ENCODE measurements at places on chromosomes 16 and 17.
A peak's percentile ranks its signal among the peaks of the same experiment; 100 is the strongest.

DNA sequence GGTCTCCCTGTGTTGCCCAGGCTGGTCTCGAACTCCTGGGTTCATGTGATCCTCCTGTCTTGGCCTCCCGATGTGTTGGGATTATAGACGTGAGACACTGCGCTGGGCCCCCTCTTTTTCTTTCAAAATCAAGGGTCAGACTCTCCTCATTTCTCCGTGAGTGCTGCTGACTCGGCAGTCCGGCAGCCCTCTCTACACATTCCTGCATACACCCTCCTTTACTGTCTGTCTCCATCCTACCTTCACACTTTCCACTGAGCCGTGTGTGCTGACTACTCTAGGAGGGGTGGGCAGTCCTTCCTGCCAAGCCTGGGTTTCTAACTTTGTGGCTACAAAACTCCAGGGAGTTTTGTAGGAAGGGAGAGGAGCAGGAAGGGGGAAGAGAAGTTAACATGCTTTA is 195.2 kb downstream of the PARN start:
- no peak for DNase-seq

GRCh38 chr16:9297437-9298113 is 206.1 kb downstream of the HAPSTR1 start:
- peak; percentile 10 for DNase-seq

GRCh38 chr17:7886227-7887037 is 2.2 kb upstream of the CHD3 start:
- DNase-seq = peak; percentile 49

DNA sequence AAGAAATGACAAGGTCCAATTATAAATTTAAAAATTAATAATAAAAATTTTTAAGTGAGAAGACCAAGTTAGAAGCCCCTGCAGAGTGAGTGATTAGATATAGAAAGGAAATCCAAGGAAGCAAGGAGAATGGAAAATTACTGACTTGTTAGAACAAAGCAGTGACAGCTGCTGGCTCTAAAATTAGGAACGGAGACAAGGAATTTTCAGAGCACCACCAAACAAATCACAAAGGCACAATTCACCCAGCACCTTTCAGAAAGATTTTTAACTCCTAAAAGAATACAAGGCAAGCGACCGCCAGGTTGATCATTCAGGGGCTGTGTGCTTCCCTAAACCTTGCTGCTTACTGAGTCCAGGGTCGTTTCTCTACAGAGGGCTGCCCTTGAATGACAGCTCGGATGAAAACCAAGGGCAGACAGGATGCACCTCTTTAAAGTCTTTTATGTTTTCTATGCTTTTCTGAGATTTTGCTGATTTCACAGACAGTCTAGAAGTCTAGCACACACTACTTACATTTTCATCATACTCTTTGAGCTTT is 45.4 kb upstream of the GINS3 start:
- DNase-seq = no peak

- DNase-seq = no peak
Measured at GRCh38 chr16:22184615-22184968, 21.5 kb upstream of the EEF2K start.

DNA sequence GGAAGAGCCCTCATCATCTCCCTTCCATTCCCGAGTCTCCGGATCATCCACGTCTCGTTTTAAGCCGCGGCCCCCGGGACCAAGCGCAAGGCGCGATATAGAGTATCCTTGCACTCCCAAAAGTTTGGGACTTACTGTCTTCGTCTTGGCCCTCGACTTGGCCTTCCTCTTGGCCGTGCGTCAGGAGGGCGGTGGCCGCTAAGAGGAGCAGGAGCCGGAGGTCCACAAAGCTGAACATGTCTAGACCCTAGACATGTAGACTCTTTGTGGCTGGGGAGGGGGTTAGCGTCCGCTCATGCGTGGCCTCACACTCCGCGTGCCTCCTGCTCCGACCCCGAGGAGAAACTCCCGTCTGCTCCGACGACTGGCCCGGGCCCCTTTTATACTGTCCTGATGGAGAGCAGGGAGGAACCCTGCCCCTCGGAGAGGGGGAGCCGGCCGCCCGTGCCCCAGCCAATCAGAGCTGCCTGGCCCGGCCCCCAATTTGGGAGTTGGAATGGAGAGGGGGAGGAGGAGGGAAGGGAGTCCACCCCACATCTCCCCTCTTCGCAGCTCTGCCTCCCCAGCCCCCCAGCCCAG is at the start of gene COL1A1:
COL1A1 (minus strand) TSS at position 356 of the 579 bp plus-strand sequence; CDS start at position 238, 118 bp downstream.
- no peak for DNase-seq

DNA sequence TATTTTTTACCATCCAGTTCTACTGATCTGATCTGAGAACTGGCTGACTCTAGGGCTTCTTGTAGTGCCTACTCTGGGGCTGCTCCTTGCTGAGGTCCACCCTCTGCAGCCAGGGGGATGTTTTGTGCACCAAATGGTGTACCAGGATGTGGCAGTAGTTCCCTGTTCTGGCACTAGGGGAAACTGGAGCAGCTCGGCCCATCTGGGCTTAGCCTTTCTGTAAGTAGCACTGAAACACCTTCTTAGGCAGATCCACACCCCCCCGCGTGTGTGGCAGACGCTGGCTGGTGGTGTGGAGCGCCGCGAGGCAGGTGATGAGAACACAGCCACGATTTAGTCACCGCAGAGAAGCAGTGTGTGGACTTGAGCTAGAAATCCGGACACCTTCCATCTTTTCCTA is 17.0 kb downstream of the DUSP14 start:
- peak; percentile 23 for DNase-seq

DNA sequence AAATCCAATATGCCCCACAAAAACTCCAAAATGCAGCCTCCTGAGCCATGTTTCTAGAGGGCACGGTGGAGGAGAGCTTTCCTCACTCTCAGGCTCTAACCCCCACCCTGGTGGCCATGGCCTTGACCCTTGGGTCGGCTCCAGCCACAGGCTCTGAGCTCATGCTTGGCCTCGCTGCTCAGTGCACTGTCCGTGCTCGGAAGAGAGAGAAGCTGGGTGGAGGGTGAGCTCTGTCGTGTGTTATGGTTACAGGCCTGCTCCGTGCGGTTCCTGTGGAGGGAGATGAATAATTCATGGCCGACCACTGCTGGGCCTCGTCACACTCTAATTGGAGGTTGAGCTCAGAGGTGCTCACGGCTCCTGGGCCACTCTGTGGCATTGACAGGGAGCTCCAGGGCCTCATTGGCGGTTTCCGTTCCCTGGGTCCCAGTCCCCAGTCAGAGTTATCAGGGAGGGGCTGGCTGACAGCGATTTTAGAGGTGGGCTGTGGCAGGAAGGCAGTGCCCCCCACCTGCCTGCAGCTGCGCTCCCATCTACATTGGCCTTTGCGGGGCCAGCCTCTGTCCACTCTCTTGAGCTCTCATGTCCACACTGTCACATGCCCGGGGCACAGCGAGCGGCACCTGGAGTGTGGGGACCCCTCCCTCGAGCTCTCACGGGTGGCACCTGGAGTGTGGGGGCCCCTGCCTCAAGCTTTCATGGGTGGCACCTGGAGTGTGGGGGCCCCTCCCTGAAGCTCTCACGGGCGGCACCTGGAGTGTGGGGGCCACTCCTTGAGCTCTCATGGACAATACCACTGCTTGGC is 24.9 kb downstream of the ACSF3 start:
- DNase-seq = no peak

- no peak for DNase-seq
Measured at GRCh38 chr17:63249256-63250004, 196.7 kb downstream of the CYB561 start.

- no peak for DNase-seq
Measured at GRCh38 chr16:24198807-24199533, 57.2 kb upstream of the CACNG3 start.

DNA sequence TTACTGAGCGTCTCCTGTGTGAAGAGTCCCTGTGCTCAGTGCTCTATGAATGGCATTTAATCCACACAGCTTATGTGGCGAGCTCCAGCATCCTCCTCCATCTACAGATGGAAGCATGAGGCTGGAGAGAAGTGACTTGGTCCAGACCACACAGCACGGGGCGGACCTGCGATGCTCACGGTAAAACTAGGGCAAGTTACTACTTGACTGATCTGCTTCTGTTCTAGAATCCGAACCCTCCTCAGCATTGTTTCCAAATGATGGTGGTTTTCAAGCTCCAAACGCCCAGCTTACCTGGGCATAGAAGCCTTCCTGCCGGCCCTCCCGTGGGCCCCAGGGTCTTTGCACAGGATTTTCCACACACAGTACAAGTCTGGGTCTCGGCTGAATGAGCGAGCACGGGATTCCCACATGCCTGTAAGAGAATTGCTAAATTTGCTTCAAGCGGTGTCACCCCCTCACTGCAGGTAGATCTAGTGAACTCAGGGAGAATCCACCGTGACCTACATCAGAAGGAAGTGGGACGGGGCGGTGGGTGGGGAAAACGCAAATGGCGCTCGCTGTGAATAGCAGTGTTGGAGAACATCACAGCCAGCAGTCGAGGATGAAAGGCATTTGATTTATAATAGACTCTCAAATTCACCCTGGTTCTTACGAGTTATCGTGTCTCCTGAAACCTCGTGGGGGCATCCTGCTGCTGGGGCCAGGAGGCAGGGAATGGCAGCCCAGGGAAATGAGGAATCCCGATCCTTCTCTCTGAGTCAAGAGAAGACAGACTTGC is 101.1 kb downstream of the CMIP start:
- DNase-seq = no peak

- DNase-seq = no peak
Measured at GRCh38 chr16:21997697-21998480, 3.0 kb downstream of the PDZD9 start.

DNA sequence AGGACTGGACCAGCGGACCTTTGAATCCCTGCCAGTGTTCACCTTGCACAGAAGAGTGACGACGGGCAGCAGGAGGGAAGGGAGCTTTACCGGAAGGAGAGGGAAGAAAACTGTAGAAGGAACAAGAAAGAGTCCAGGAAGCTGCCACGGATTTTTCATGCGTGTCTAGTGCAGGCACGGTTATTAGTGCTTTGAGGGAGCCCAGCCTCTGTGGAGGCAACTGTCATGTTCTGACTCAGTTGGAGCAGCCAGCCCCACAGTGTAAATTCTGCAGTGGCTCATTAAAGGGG is 6.5 kb upstream of the HOXB13 start:
- DNase-seq = no peak

- peak; percentile 39 for DNase-seq
Measured at GRCh38 chr16:87955302-87956097, 4.3 kb downstream of the BANP start.

All from activated CD4-positive, alpha-beta T cell treated with anti-CD3 and anti-CD28 coated beads, Interleukin-2, Interleukin-6, amounts not matched to agents 100 ng/mL and 50 ng/mL, durations not matched to agents 16 hours and 8 hours (primary cell).